ENCODE measurements at places on chromosomes 5 and 9.

DNA sequence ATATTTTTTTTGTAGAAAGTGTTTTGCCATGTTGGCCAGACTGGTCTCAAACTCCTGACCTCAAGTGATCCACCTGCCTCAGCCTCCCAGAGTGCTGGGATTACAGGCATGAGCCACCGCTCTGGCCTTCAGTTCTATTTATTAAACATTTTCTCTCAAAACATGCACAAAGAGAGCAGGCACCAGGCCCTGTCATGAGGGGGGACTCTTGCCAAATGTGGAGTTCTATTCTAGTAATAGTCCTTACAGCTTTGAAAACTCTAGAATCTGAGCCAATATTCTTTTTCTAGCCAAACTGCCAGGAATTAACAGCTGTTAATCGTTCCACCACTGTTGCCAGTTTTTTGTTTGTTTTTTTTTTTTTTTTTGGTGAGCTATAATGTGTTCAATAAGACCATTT, 124.6 kb downstream of the TARS1 start:
- H3K27me3 ChIP-seq: no peaks in the 10 kb centered on the region
- peaks cover 4% of the 10 kb centered on the region for H3K36me3 ChIP-seq
- no peak overlapping the region for H3K4me3 ChIP-seq
- H3K27ac ChIP-seq: no peak overlapping the region

DNA sequence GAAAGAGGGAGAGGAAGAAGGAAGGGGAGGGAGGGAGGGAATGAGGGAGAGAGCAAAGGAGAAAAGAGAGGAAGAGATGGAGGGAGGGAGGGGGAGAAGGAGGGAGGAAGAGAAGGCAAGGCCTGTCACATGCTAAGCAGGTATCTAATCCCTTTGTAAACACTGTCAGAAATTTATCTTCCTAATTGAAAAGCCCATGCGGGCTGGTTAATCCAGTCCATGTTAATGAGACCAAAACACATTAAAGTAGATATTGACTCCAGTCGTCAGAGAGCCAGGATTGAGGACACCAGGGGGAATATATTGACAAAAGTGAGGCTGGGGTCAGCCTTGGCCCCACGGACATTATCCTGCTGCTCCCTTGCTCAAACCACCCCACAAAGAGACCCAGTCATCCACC, 37.4 kb upstream of the ALDH1B1 start:
- H3K4me3 ChIP-seq: no peak overlapping the region
- H3K27me3 ChIP-seq: peaks cover 24% of the 10 kb centered on the region
- no peak overlapping the region for H3K27ac ChIP-seq
- no peak for DNase-seq

- H3K27ac ChIP-seq: no peak overlapping the region
- no peak for DNase-seq
- H3K36me3 ChIP-seq: no peaks in the 10 kb centered on the region
- no peak overlapping the region for H3K4me3 ChIP-seq
These were observed 23.1 kb upstream of the SHB start for GRCh38 chr9:38092200-38092524.

DNA sequence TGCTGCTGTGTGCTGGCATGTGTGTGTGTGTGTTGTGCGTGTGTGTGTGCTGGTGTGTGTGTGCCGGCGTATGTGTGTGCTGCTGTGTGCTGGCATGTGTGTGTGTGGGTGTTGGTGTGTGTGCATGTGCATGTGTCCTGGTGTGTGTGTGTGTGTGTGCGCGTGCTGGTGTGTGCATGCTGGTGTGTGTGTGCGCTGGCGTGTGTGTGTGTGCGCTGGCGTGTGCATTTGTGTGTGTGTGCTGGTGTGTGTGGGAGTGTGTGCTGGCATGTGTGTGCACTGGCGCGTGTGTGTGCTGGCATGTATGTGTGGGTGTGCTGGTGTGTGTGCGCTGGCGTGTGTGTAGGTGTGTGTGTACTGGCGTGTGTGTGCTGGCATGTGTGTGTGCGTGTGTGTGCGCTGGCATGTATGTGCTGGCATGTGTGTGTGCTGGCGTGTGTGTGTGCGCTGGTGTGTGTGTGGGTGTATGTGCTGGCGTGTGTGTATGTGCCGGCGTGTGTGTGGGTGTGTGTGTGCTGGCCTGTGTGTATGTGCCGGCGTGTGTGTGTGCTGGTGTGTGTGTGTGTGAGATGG, 20.1 kb downstream of the UNC5A start:
- H3K36me3 ChIP-seq: no peaks in the 10 kb centered on the region
- DNase-seq: no peak
- H3K4me1 ChIP-seq: peaks cover 5% of the 10 kb centered on the region
- H3K27me3 ChIP-seq: no peaks in the 10 kb centered on the region
- no peak overlapping the region for H3K27ac ChIP-seq

GRCh38 chr9:106405871-106406435, 457.0 kb upstream of the ZNF462 start:
- peaks cover 23% of the 10 kb centered on the region for H3K4me1 ChIP-seq
- H3K36me3 ChIP-seq: no peaks in the 10 kb centered on the region
- no peak overlapping the region for H3K4me3 ChIP-seq
- H3K27ac ChIP-seq: no peak overlapping the region
- no peak for DNase-seq

- no peak for DNase-seq
- no peaks in the 10 kb centered on the region for H3K27me3 ChIP-seq
- H3K36me3 ChIP-seq: no peaks in the 10 kb centered on the region
- no peaks in the 10 kb centered on the region for H3K4me1 ChIP-seq
- peak overlapping the region; percentile 30 for H3K27ac ChIP-seq
These were observed 61.7 kb upstream of the ELAVL2 start for GRCh38 chr9:23887781-23888180.

- no peaks in the 10 kb centered on the region for H3K27me3 ChIP-seq
- H3K36me3 ChIP-seq: no peaks in the 10 kb centered on the region
- no peak overlapping the region for H3K4me3 ChIP-seq
These were observed 30.4 kb downstream of the FBXO4 start for GRCh38 chr5:41955432-41956024.

- H3K4me1 ChIP-seq: no peaks in the 10 kb centered on the region
- H3K36me3 ChIP-seq: no peaks in the 10 kb centered on the region
- no peaks in the 10 kb centered on the region for H3K27me3 ChIP-seq
- no peak overlapping the region for H3K27ac ChIP-seq
- H3K4me3 ChIP-seq: no peak overlapping the region
- DNase-seq: no peak
These were observed 818 bp upstream of the OBP2A start for GRCh38 chr9:135544981-135545635.

DNA sequence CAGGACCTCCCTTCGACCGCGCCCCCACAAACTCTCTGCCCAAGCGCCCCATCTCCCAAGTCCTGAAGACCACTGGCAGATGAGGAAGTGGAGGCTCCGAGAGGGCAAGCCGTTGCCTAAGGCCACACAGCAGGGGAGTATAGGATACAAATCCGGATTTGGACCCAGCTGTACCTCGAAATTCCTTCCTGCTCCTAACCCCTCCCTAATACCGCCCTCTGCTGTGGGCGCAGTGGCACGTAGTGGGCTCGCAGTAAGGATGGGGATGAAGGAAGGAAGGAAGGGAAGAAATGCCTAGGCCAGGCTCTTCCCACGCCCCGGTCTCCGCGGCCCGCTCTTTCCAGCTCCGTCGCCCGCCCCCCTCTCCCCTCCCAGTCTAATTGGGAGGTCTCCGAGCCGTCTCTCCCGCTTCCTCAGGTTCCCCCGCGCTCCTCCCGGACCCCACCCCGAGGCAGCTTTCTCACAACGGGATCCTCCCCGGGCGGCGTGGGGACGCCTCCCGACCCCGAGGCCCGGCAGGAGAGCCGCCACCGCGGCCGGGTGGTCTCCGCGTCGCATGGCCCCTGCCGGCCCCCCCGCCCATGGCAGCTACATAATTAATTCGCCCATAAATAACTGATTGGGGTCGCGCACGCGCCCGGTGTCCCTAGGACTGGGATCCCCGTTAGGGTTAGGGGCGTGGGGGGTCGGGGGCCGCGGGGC, 138.9 kb downstream of the C9orf50 start:
- H3K4me1 ChIP-seq: peaks cover 53% of the 10 kb centered on the region
- no peaks in the 10 kb centered on the region for H3K27me3 ChIP-seq

DNA sequence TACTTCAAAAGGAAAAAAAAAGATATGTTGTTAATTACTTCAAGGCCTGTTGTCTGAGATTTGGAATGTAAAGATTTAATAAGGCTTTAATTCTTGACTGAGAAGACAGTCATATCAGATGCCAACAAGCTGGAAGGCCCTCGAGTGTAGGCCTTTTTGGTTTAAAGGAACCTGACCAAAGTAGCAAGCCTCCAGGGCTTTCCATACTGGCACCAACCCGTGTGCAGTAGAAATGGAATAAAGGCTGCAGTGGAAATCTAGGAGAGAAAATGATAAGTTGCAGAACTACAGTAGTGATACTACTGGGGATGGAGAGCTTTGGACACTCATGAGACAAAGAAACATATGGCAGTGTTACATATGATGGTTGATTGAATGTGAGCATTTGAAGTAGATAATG, 358.0 kb downstream of the TAF11L14 start:
- H3K27ac ChIP-seq: no peak overlapping the region
- DNase-seq: no peak
- no peaks in the 10 kb centered on the region for H3K27me3 ChIP-seq
- H3K36me3 ChIP-seq: no peaks in the 10 kb centered on the region
- H3K4me1 ChIP-seq: no peaks in the 10 kb centered on the region

GRCh38 chr5:7762267-7762666, 88.7 kb downstream of the CFAP90 start:
- no peak overlapping the region for H3K27ac ChIP-seq
- no peaks in the 10 kb centered on the region for H3K27me3 ChIP-seq
- H3K4me3 ChIP-seq: no peak overlapping the region
- peaks cover 9% of the 10 kb centered on the region for H3K4me1 ChIP-seq

DNA sequence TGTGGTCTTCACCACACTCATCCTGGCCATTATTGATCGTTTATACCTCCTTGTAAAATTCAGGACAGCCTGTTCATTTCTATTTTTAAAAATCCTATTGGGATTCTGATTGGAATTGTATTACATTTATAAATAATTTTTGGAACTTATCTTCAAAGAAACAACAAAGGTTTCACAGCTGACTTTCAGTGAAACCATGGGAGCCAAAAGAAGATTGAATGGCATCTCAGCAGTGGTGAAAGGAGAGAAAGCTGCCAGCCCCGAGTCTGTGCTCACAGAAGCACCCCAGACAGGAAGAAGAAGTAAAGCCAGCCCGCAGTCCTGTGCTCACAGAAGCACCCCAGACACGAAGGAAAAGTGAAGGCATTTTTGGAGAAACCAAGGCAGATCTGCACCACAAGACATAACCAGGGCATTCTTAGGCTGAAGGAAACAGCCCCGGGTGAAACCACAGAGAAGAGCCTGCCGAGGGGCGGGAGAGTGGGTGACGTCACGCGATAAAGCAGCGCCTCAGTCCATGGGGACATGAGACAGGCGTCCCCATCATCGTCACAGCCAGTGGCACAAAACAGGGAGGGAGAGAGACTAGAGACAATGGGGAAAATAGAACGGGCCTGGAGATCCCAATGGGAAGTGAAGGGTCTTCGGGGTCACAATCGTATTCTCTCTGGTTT, 42.5 kb upstream of the SLC9A3 start:
- no peaks in the 10 kb centered on the region for H3K36me3 ChIP-seq
- H3K27me3 ChIP-seq: peaks cover 47% of the 10 kb centered on the region
- no peak for DNase-seq
- H3K4me1 ChIP-seq: no peaks in the 10 kb centered on the region
- H3K4me3 ChIP-seq: no peak overlapping the region
- no peak overlapping the region for H3K27ac ChIP-seq

DNA sequence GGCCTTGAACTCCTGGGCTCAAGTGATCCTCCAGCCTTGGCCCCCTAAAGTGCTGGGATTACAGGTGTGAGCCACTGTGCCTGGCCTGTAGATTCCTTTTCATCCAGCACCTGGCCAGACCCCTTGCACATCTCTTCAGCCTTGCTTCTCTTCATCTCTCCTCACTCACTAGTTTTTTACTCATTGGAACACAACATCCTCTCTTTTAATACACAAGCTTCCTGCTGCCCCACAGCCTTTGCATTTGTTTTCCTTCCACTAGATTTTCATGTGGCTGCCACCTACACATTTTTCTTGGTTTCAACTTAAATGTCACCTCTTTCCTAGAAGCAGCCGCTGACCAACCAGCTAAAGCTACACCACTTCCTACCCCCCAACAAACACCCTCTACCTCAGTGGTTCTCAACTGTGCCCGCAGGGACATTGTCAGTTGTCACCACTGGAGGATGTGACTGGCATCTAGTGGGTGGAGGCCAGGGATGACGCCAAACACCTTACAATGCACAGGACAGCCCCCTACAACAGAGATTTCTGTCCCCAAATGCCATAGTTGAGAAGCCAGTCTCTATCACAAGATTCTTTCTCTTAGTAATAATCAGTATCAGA, 33.7 kb downstream of the HAVCR1 start:
- H3K36me3 ChIP-seq: no peaks in the 10 kb centered on the region
- H3K27me3 ChIP-seq: no peaks in the 10 kb centered on the region
- H3K4me1 ChIP-seq: no peaks in the 10 kb centered on the region
- H3K4me3 ChIP-seq: no peak overlapping the region

GRCh38 chr9:89986190-89986589, 381.4 kb downstream of the GADD45G start:
- H3K27me3 ChIP-seq: no peaks in the 10 kb centered on the region
- H3K4me1 ChIP-seq: no peaks in the 10 kb centered on the region
- no peak overlapping the region for H3K27ac ChIP-seq
- no peak for DNase-seq

GRCh38 chr5:59673438-59674058, 220.0 kb downstream of the PDE4D start:
- no peaks in the 10 kb centered on the region for H3K36me3 ChIP-seq
- peak; percentile 35 for DNase-seq
- H3K27ac ChIP-seq: no peak overlapping the region
- H3K27me3 ChIP-seq: no peaks in the 10 kb centered on the region
- no peak overlapping the region for H3K4me3 ChIP-seq

GRCh38 chr9:127204771-127205470, 59.7 kb upstream of the GARNL3 start:
- no peak overlapping the region for H3K4me3 ChIP-seq
- DNase-seq: no peak
- H3K27ac ChIP-seq: no peak overlapping the region
- H3K36me3 ChIP-seq: no peaks in the 10 kb centered on the region
- H3K4me1 ChIP-seq: peaks cover 1% of the 10 kb centered on the region

DNA sequence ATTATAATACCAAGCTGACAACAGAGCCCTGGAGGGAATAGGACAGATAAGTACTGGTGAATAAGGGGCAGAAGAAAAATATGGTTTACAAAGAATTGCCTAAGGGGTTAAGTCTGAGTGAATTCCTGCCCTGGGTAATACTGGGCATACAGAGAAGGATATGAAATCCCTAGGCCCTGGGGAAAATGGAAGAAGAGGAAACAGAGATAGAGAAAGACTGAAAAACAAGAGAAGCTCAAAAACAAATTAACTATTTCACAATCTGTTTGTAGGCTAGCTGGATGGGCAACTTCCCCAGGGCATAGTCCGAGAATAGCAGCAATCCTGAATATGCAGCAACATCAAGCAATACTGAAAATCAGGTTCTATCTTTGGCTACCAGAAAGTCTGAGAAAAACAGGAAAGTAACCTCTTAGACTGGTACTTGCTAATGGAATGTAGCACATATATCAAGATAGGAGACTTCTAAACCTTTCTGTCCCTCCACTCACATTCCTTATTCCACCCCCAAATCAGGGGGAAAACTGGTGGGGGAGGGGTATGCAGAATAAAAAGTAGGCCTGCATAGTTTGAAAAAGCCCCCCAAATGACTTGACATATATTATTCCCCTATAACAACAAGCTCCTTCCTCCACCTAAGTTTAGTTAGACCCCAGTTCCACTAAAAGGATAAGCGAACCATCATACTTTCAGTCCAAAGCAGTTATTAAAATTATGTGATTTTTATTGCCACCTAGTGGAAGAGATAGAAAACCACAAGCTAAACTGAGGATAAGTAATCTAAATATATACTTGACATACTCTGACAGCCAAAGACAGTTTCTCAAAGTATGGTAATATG, 20.6 kb downstream of the SLC38A9 start:
- no peaks in the 10 kb centered on the region for H3K27me3 ChIP-seq
- H3K4me1 ChIP-seq: peaks cover 5% of the 10 kb centered on the region
- H3K4me3 ChIP-seq: no peak overlapping the region
- DNase-seq: no peak
- H3K27ac ChIP-seq: no peak overlapping the region
